ENCODE measurements at places on chromosomes 16 and 17. TPM values are rescaled to one million over a fixed set of nuclear protein-coding genes. Genes with fewer than 3 reads are reported as not detected.

The MYH13 gene
- total RNA-seq = not detected

The PDPR gene
- 9.4 TPM for total RNA-seq

The TBC1D3B gene
- total RNA-seq = 2.5 TPM

The KLHL10 gene
- not detected for total RNA-seq

The CCL13 gene
- not detected for total RNA-seq

The CLEC18C gene
- total RNA-seq = 0.25 TPM

The ZDHHC1 gene
- 6.2 TPM for total RNA-seq

The NLGN2 gene
- 10.7 TPM for total RNA-seq
